ENCODE measurements at places on chromosomes 2 and 18.

DNA sequence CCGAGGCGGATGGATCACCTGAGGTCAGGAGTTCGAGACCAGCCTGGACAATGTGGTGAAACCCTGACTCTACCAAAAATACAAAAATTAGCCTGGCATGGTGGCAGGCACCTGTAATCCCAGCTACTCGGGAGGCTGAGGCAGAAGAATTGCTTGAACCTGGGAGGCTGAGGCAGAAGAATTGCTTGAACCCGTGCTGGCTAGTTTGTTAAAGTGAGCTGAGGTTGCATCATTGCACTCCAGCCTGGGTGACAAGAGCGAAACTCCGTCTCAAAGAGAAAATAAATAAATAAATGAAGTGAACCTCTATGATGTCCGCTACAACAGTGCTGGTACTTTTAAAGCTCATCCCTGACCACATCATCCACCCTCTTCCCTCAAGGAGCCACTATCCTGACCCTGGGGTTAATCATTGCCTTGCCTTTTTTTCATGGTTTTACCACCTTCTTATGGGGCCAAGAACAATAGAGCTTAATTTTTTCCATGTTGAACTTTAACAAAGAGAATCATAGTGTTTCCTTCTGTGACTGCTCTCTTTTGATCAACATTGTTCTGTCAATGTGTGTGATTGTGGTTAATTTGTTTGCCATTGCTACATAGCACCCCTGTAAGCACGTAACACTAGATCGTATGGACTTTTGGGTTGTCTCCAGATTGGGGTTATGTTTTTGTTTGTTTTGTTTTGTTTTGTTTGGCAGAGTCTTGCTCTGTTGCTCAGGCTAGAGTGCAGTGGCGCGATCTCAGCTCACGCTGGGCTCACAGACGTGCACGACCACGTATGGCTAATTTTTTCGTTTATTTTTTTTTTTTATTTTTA, 17.1 kb upstream of the ATRAID start:
- no peak for DNase-seq

DNA sequence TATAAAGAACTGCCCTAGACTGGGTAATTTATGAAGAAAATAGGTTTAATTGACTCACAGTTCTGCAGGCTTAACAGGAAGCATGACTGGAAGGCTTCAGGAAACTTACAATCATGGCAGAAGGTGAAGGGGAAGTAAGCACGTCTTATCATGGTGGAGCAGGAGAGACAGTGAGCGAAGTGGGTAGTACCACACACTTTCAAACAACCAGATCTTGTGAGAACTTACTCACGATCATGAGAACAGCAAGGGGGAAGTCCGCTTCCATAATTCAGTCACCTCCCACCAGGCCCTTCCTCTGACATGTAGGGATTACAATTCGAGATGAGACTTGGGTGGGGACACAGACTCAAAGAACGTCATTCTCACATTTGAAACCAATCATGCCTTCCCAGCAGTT, 260.1 kb upstream of the FAM98A start:
- no peak for DNase-seq

DNA sequence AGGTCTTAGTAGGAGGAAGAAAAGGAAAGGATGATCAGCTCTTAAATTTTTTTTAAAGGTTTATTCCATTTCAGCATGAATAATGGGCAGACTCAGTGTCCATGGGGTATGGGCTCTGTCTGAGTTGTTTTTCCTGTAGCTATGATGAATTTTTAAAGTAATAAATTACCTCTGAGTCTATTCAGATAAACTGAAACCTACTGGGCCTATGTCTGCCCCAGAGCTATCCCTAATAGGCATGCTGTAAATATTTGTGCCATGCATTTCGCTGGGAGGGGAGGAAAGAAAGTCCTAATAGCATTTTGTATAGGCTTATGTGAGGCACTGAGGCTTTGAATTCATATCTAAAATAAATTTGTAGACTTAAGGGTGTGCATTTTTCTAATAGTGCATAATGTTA, 210.4 kb upstream of the BOD1L2 start:
- no peak for DNase-seq

DNA sequence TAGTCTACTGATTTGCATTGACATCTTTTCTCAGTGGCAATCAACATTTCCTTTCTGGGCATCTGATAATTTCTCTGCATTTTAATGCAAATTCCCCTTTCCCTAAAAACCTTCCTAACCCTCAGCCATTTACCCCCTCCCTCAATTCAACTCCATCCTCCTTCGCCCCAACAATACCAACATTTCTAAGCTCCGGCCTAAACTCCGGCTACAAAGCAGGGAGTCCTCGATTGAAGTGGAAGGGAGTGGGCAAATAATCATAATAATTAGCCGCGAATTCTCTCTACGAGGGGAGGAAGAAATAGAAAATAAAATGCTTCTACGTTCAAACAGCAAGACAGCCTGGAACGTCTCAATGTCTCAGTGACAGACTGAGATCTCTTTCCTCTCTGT, 4.6 kb downstream of the BCL11A start:
- DNase-seq = no peak

DNA sequence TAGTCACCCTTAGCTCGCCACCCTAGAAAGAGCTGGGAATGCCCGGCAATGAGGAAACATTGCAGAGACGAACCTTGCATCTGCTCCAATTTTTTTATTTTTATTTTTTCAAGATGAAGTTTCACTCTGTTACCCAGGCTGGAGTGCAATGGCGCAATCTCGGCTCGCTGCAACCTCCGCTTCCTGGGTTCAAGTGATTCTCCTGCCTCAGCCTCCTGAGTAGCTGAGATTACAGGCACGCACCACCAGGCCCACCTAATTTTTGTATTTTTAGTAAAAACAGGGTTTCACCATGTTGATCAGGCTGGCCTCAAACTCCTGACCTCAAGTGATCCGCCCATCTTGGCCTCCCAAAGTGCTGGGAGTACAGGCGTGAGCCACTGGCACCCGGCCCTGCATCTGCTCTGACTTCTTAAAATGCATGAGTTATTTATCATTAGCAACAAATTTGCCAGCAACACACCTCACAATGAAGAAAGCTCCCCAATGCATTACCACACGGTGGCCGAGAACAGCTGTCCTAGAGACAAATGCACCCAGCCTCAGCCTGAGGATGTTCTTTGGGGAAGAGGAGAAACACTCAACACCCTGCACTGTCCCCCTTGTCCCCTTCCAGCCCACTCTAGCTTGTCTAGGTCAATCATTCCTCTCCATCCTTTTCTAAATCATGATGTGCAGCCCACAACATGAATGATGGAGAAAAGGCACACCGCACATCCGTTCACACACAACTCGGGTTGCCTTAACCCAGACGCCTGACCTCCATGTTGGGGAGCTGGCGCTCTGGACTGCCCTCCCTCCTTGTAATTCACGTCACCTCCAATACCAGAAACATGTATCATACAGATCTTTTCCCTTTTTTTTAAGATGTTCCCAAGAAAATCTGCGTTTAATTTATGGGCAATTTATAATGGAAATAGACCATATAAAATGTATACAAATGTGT, 46.9 kb downstream of the TTC32 start:
- no peak for DNase-seq

GRCh38 chr2:229882583-229882982, 39.2 kb downstream of the TRIP12 start:
- no peak for DNase-seq

- DNase-seq = no peak
Measured at GRCh38 chr2:199973703-199974102, 18.3 kb downstream of the MAIP1 start.

DNA sequence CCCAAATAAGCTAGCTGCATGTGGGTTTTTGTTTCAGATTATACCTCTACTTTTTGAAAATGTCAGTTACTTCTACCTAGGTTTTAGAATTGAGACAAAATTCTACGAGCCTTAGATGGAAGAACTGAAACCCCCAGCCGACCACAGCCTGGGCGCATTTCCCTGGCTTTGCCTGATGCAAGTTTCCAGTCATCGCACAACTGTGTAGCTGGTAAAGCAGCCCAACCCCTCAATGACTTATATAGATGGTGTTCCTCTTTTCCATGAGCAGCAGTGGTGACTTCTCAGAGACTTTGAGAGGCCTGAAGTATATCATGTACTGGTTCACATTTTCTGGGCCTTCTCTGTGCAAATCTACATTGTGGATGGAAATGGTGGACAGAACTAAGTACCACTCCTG, 515.4 kb upstream of the RAB6C start:
- no peak for DNase-seq

- no peak for DNase-seq
Measured at GRCh38 chr2:145958611-145959010, 1438.7 kb upstream of the ZEB2 start.

- DNase-seq = no peak
Measured at GRCh38 chr18:56738184-56738583, 87.0 kb downstream of the WDR7 start.

- DNase-seq = no peak
Measured at GRCh38 chr2:122019724-122020123, 264.3 kb downstream of the TSN start.

Data from CD4-positive, alpha-beta T cell treated with Interleukin-2 at 100 ng/mL for 4 hours (primary cell).